ENCODE measurements at places on chromosomes 7 and 10. TPM values are rescaled to one million over a fixed set of nuclear protein-coding genes. Genes with fewer than 3 reads are reported as not detected.

DNA sequence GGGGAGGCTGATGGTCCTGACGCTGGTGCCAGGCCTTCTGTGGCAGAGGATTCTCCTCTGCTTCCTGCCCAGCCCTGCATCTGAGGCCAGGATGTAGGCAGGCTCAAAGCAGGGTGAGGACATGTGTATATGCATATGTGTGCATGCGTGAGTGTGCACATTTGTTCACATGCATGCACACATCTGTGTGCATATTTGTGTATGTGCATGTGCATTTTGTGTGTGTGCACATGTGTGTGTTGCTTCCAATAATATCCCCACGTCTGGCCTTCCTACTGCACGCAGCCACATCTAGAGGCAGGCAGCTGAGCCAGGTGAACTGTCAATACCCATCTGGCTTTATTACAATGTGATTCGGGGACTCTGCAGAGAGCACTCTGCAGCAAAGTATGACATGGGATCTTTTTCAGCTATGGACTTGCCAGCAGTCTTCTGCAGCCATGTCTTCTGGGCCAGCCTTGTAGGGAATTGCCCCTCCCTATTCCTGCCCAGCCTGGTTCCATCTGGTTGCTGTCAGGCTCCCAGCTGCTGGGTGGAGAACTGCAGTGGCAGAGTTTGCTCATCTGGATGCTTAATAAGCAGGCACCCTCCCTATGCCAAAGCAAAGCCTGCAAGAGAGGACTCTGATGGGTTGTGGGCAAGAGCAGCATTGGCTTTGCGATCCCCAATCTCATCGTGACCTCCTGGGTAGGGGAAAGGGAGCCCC lies 140.7 kb downstream of the PFKFB3 start:
- DNase-seq = peak; percentile 41
- no peaks in the 10 kb centered on the region for H3K36me3 ChIP-seq
- H3K4me1 ChIP-seq = peaks cover 2% of the 10 kb centered on the region

The HMX3 gene
- total RNA-seq = not detected

The TEX36 gene
- not detected for total RNA-seq

The SFRP4 gene
- 55.4 TPM for total RNA-seq

DNA sequence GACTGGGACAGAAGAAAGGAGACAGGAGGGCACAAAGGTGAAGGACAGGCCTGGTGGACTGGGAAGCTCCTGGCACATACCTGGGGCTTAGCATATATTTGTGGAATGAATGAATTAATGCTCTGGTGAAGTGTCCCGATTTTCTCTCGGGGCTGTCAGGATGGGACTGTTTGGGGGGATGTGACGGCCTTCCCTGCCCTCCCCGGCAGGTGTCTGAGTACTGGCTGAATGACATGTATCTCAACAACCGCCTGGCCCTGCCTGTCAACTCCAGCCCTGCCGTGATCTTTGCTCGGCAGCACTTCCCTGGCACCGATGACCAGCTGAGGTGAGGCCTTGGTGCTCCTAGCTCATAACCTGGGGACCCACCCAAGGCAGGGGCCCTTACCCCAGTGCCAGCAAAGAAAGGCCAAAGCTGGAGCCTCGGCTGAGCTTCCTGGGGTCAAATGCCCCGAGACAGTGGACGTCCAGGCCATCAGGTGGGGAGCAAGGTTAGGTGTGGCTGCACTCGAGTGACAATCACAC lies 6.5 kb downstream of the CHAT start:
- no peaks in the 10 kb centered on the region for H3K4me1 ChIP-seq
- H3K4me3 ChIP-seq = no peak overlapping the region
- H3K27ac ChIP-seq = no peak overlapping the region
- H3K27me3 ChIP-seq = peaks cover 33% of the 10 kb centered on the region

DNA sequence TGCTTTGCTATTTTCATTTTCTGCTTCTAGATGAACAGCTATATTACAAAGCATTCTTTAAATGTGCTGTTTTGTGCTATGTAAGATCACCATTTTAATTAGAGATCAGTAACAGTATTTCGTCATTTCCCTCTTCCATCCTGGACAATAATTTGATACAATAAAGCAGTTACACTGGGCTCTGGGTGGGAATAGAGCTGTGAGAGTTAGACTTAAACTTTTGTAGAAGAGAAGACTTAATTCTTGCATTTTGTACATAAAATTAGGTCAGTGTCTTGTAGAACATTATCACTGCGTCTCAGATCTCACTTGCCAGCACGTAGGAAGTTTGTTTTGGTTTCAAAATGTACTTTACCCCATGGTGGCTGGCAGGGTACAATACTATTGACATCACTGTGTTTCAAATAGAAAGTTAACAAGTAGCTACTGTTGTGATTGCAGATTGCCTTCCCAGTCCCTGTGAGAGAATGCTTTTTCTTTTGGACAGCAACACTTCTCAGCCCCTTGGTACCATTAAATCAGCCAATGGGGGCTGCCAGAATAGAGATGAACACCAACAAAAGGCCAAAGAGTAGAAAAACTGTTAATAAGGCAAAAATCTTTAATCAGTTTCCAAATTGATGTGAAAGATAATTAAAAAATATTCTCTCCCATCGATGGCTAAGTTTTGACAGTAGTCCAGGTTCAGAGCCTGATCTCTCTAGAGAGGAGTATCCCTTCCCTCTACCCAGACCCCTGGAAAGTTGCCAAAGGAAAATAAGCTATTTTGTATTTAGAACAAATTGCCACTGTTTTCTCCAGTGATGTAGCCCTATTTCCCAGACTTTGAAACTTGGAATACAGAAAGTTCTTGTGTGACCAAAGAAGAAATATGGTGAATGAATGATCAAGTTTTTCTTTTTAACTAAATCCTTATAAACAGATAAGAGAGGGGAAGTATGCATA lies 35.1 kb downstream of the SMNDC1 start:
- no peaks in the 10 kb centered on the region for H3K36me3 ChIP-seq
- DNase-seq = peak; percentile 45
- no peaks in the 10 kb centered on the region for H3K27me3 ChIP-seq
- H3K4me1 ChIP-seq = peaks cover 3% of the 10 kb centered on the region

The PON3 gene
- 5.0 TPM for total RNA-seq

DNA sequence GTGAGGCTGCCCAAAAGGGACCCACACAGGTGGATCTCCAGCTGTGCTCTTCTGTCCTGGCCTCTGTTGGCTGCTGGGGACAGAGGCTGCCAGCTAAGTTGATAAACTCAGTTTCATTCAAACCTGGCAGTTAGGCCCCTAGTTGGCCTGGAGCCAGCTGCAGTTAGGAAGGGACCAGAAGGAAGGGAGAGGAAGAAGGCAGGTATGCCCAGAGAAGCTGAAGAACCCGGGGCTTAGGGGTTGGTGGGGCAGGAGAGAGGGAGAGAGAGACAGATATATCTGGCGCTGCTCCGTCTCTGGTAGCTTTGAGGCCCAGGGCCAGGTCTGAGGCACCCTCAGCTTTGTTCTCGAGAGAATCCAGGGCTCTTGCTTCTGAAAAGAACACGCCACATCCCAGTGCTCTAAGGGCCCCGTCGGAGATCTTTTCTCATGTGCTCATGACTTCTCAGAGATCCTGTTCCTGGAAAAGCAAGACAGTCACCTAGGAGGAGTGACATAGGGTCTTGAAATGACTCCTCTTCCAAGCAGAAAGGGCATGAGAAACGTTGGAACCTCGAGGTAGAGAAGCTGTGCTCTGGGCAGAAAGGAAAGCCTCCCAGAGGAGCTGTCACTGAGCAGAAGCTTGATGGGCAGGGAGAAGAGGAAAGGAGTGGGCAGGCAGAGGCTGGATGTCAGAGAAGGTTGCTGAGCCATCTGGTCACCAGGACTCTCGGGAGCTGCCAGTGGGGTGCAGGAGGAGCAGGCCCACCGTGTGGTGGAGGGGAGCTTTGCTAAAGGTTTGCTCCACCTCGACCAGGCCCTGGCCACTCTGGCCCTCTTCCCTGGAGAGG lies 153.6 kb downstream of the ARHGAP21 start:
- no peak for DNase-seq
- no peaks in the 10 kb centered on the region for H3K4me1 ChIP-seq
- no peak overlapping the region for H3K4me3 ChIP-seq
- no peaks in the 10 kb centered on the region for H3K36me3 ChIP-seq
- no peak overlapping the region for H3K27ac ChIP-seq

DNA sequence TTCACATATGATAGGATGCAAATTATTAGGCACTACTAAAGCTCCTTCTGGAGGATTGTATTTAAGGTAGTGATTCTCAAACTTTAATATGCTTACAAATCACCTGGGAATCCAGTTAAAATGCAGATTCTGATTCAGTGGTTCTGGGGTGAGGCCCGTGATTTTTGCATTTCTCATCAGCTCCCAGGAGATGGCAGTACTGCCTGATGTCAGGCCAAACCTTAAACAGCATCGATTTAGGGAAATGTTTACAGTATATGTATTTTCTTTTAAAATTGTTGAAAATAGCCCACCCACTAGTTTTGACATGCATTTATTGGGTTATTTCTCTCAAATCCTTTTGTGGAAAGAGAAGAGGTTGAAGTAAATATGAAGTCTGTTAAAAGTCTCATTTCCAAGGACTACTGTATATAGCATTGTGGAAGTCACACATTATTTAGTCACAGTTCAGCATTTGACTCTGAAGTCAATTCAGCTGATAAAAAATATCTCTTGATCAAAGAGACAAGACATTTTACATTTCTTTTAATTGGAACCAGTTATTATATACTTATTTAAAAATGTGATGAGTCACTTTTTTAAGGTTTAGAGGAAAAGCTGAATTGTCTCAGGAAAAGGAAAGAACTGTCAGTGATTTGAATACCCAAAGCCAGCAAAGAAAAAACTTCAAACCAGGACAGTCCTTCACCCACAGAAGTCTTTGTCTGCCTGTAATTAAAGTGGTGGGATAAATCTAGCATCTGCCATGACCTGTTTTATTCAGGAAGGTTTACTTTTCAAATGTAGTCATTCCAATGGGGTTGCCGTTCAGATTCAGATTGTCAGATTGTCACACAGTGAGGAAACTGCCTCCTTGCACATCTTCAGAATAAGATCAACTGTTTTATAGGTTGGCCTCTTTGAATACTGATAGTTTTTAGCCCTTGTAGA lies 21.1 kb upstream of the HBP1 start:
- no peaks in the 10 kb centered on the region for H3K27me3 ChIP-seq
- no peaks in the 10 kb centered on the region for H3K4me1 ChIP-seq
- H3K4me3 ChIP-seq = no peak overlapping the region
- H3K36me3 ChIP-seq = no peaks in the 10 kb centered on the region
- DNase-seq = peak; percentile 56

GRCh38 chr10:73991884-73992245 lies 6.1 kb upstream of the VCL start:
- no peak overlapping the region for H3K27ac ChIP-seq
- H3K27me3 ChIP-seq = no peaks in the 10 kb centered on the region
- no peaks in the 10 kb centered on the region for H3K36me3 ChIP-seq
- DNase-seq = no peak
- no peak overlapping the region for H3K4me3 ChIP-seq
- H3K4me1 ChIP-seq = no peaks in the 10 kb centered on the region

The NRAP gene
- total RNA-seq = 14.6 TPM

DNA sequence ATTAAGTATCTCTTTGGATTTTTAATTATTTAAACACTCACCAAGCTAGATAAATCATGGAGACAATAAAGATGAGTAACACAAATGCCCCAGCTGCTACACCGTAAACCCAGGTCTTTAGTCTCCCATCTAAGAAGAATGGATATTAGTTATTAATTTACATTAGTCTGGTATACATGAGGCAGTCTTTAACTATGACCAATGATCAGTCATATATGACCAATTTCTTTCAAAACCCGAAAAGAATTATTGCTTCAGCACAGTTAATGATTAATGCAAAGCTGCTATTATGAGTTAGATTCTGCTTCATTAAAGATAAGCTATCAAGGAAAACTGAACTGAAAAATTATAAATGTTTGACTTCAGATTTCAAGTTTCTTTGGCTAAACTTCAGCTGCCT lies 402.9 kb downstream of the PHF14 start:
- no peaks in the 10 kb centered on the region for H3K4me1 ChIP-seq
- no peak for DNase-seq
- H3K27me3 ChIP-seq = no peaks in the 10 kb centered on the region
- H3K4me3 ChIP-seq = no peak overlapping the region

The TMEM184A gene
- 0.49 TPM for total RNA-seq

The MYOZ1 gene
- 552 TPM for total RNA-seq

The MAPK8 gene
- total RNA-seq = 45.5 TPM

Data from muscle of leg (tissue), 16 donors.